ENCODE measurements at places on chromosomes 16 and 17. TPM values are rescaled to one million over a fixed set of nuclear protein-coding genes. Genes with fewer than 3 reads are reported as not detected.

- no peaks in the 10 kb centered on the region for H3K36me3 ChIP-seq
- peak; percentile 88 for DNase-seq
- peak overlapping the region; percentile 61 for H3K27ac ChIP-seq
- no peaks in the 10 kb centered on the region for H3K27me3 ChIP-seq
- no peak overlapping the region for H3K4me3 ChIP-seq
These were observed 61.3 kb upstream of the KIFC3 start for GRCh38 chr16:57863434-57864160.

DNA sequence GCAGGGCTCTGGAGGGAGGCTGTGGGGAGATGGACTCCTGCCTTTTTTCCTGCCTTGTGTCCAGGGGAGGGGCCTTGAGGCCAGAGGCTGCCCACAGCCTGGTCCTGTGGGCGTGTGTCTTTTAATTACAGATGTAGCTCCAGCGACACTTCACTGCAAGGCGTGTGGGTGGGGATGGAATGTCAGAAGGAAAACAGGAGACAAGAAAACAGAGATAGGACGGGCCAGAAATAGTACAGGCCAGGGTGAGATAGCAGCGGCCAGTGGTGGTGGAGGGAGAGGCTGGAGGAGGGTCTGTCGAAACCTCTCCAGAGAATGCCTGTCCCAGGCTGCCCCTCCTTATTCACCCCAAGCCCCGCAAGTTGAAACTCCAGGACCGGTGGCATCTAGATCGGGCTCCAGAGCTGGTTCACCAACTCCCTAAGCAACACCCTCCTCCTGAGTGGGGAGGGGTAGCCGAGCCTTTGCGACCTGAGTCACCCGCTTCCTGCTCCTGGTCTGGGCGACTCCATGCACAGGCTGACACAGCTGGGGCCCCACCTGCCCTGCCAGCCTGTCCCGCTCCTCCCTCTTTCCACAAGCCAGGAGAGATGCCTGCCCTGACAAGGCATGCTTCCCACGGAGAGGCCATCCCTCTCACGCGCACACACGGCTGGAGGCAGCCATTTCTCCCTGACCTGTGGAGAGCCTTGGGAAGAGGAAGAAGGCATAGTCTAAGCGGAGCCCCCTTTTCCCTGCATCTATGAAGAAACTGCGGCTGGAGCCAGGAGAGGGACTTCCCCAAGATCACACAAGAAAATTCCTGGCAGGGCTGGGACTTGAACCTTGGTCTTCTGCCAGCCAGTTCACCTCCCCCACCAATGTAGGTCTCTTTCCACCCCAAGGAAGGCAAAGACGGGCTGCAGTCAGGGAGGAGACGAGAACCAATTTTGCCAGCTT, 6.6 kb upstream of the JUP start:
- peak; percentile 47 for DNase-seq
- H3K27me3 ChIP-seq: peaks cover 42% of the 10 kb centered on the region
- H3K4me3 ChIP-seq: peak overlapping the region; percentile 42
- H3K36me3 ChIP-seq: no peaks in the 10 kb centered on the region
- H3K27ac ChIP-seq: no peak overlapping the region

- H3K36me3 ChIP-seq: no peaks in the 10 kb centered on the region
- no peak for DNase-seq
- no peaks in the 10 kb centered on the region for H3K27me3 ChIP-seq
- H3K27ac ChIP-seq: no peak overlapping the region
- H3K4me3 ChIP-seq: no peak overlapping the region
These were observed 60.4 kb upstream of the LGALS9 start for GRCh38 chr17:27570578-27570914.

- H3K27me3 ChIP-seq: no peaks in the 10 kb centered on the region
- H3K4me1 ChIP-seq: peaks cover 28% of the 10 kb centered on the region
- no peaks in the 10 kb centered on the region for H3K36me3 ChIP-seq
- H3K4me3 ChIP-seq: 0 out of 2 replicates have a peak overlapping the region, but pooled peaks have one; percentile 26
These were observed 12.1 kb downstream of the TMEM95 start for GRCh38 chr17:7367083-7367482.

DNA sequence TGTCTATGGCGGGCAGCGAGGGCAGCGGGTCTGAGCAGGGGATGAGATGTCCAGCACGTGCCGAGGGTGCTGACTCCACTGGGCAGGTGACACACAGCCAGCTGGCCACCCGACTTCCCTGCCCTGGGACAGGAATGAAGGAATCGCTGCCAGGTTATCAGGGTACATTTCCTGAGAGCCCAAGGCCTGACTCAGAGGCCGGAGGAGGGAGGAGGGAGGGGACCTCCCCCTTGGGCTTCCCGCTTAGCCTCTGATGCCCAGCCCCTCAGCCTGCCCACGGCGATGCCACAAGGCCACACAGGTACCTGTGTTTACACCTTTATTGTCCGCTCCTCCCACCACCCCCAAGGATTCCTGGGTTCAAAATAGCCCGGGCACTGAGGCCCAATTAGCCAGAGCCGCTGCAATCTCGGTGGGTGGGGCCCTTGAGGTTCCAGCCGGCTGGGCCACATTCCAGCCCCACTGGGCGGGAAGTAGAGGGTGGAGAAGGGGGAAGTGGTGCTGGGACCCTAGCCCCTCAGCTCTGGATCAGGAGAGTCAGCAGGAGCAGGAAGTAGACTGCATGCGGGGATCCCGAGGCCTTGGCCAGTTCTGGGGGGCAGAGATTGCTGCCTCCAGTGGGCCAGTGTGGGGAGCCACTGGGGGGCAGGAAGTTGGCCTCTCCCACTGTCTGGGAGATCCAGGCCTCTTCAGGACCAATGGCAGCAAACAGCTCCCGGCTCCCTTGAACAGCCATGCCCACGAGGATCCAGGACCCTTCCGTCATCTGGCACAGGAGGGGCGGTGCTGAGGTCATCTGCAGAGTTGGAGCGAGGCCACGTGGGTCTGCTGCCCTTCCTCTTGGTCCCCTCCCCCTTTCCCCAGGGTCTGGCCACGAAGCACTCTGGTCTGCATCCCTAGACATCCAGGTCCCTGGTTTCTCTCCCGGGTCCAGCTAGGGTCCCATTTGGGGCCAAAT, 3.4 kb upstream of the PRSS8 start:
- no peaks in the 10 kb centered on the region for H3K36me3 ChIP-seq
- peak overlapping the region; percentile 74 for H3K27ac ChIP-seq
- H3K4me3 ChIP-seq: peak overlapping the region; percentile 23
- DNase-seq: peak; percentile 69
- H3K4me1 ChIP-seq: peaks cover 25% of the 10 kb centered on the region
- peaks cover 14% of the 10 kb centered on the region for H3K27me3 ChIP-seq

- no peak for DNase-seq
- no peaks in the 10 kb centered on the region for H3K36me3 ChIP-seq
- H3K4me1 ChIP-seq: peaks cover 7% of the 10 kb centered on the region
- no peak overlapping the region for H3K27ac ChIP-seq
These were observed 22.6 kb downstream of the STAT5B start for GRCh38 chr17:42253578-42253977.

Gene ACAP1
- total RNA-seq: 30.7 TPM

Gene TMEM88
- not detected for total RNA-seq

Gene CLEC18C
- total RNA-seq: not detected

Data from GM23338 (cell line).